ENCODE measurements at places on chromosomes 7 and 10.

DNA sequence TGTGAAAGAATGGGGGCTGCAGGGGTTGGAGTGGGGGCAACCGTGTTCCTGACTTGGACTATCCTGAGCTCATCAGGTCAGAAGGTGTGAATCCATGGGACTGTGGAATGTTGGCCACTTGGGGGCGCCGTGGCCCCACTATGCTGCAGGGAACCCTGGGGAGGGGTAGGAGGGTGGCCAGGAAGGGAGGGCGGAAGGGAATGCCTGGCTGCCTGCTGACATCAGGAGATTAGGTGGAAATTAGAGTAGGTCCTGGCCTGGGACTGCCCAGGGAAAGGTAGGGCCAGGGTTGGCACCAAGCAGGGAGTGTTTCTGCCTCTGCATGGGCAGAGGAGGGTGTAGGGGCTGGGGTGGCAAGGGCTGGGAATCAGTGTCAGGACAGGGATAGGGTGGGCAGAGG lies 65.8 kb upstream of the PRSS58 start:
- no peak for DNase-seq

GRCh38 chr7:17512181-17512675 lies 213.8 kb downstream of the AHR start:
- no peak for DNase-seq

DNA sequence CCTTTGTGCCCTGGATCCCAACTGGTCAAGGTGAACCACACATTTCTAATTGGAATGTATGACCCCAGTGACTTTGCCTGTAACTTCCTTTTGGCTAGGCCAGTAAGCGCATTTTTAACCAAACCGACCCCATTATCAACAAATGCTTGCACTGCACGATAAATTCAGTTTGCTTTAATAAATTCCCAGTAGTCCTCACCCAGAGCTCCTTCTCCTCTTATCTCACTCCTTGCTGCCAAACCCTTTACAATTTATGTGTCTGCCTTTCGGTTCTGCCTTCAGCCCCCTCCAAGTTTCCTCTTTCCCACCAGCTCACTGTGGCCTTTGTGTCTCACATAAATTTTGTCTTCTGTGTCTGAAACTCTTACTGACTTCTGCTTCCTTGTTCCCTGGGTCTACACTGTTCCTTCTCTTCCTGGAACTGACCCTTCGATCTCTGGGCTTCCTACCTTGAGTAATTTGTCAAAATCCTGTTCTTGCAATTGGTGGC lies 59.0 kb downstream of the TBXAS1 start:
- DNase-seq = no peak

DNA sequence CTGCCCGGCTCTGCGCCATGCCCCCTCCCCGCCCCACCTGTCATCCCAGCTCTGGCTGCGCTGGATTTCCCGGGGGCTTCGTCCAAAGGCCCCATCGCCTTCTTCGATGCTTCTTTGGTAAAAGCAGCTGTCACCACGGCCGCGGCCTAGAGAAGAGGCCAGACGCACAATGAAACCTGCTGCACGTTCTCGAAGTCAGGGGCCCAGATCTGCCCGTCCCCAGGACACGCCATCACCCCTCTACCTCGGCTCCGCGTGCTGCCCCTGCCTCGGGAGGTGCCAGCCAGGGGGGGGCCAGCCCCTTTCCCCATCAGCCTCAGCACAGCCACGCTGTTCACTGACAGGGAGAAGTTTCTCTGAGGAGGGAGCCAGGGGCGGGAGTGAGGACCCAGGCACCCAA lies 6.8 kb downstream of the GIGYF1 start:
- no peak for DNase-seq

DNA sequence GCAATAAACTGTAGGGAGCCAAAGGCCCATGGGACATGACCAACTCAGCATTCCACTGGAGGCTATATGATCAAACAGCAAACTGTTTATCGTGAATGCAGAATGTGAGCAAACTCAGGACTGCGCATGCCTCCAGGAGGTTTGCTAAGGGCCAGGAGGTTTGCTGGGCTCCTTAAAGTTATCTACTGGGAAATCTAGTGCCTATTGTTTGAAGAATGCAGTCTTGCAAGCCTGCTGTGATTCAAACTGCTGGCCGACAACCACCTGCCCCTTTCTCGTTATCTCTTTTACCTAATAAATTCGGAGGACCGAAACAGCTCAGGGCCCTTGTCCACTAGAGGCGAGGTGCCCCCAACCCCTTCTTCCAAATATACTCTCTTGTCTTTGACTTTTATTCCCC lies 404.1 kb downstream of the KCNMA1 start:
- DNase-seq = no peak

DNA sequence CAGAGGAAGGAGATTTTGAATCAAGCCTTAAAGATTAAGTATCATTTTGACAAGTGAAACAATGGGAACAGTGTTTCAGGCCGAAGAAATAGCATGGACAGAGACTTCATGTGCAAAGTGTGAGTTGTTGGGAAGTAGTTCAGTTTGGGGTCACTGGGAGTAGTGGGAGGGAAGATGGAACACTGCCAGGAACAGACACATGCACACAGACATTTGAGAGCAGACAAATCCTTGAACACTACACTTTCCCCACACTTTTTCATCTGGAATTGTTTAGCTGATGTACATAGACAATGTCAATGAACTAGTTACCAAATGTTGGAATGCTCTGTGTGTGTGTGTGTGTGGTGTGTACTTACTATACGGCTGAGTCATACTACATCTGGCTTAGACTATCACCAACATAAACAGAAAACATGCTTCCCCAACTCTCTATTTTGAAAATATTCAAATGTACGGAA lies 52.4 kb upstream of the LRRC17 start:
- DNase-seq = no peak

Data from stimulated activated CD4-positive, alpha-beta T cell treated with anti-CD3 and anti-CD28 coated beads, TNF-alpha, amount 100 ng/mL, for 24 hours (primary cell).